ENCODE measurements at places on chromosomes 4 and X.

DNA sequence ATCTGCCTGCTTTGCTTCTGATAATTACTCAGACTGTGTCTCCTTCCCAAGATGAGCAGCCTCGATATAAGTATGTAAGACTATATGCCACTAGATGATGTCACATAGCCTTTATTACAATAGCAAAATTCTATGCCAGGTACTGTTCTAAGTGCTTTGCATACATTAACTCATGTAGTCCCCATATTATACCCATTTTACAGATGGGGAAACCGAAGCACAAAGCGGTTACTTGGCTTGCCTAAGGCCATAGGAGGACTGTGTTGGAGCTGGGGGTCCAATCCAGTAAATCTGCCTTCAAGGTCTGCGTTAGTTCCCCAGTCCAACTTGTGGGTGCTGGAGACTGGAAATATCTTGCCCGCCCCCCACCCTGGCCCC lies 826 bp upstream of the SCML1 start:
- no peak for DNase-seq

DNA sequence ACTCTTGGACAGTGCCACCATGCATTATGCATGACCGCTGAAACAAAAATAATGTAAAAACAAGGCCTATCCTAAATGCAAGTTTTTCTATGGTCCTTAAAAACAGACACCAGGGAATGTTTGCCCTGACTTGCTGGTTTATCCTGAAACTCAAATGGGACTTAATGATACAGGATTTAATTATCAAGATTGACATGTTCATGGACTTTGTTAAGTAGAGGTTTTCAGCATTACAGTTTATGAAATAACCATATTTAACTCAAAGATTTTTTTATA lies 1.3 kb downstream of the NFKB1 start:
- no peak for DNase-seq

GRCh38 chr4:57291911-57292310 lies 181.7 kb upstream of the IGFBP7 start:
- no peak for DNase-seq

DNA sequence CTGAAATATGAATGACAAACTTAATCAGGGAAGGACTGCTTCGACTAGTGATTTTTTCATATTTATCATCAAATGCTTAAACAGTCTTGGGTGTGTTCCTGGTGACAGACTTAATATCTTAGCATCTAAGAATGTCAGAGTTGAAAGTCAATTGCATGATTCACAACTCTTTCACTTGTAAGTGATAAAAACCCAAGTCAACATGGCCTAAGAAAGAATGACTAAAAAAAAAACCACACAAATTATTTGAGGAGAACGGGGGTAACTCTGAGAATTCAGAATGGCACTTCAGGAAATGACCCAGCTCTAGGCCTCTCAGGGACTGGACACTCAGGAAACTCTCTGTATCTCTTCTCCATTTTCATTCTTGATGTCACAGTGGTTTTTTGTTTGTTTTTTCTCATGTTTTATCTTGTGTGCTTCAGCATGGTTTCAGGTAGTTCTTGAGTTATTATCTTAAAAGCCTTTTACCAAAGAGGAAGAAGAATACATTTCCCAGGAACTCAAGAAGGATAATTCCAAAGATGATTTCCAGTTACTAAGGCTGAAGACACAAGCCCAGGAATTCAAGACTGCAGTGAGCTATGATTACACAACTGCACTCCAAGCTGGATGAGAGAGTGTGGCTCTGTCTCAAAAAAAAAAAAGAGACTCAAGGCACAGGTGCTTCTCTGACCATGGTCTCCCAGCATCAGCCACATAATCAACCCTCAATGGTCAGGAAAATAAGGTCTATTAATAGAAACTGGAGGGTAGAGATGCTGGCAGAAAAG lies 1697.8 kb upstream of the IGFBP7 start:
- no peak for DNase-seq

DNA sequence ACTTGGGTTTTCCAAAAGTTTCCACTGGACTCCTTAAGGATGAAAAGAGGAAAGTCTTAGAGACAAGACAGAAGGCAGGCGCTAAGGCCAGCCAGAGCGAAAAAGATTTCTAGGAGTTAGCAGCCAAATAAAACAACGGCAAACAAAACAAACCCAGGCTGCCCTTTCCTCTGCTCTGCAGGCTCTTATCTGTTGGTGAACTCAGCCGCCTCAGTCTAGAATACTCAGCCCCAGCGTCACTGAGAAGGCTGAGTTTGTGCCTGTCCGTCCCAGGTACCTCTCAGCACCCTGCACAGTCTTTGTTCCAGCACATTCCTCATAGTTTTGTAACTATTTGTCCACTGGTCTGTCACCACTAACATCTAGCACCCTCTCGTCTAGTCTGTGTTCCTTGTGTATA lies 75.6 kb upstream of the FAM9C start:
- DNase-seq, result no peak

DNA sequence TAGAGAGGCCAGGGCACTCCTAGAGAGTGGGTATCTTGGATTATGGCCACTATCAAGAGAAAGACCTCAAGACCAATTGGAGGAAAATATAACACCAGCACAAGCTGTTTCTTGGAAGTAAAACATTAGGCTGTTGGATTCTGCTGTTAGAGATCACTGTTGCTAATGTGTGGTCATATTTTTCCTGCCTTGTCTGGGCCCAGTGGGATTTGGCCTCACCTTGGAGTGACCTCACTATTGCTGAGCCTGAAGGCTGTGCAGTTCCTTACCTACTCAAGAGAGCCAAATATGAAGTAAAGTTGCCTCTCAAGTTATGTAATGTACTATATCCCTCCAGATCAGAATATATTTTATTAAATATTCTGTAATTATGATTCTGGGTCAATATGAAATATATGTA lies 355.4 kb upstream of the CTSO start:
- no peak for DNase-seq

DNA sequence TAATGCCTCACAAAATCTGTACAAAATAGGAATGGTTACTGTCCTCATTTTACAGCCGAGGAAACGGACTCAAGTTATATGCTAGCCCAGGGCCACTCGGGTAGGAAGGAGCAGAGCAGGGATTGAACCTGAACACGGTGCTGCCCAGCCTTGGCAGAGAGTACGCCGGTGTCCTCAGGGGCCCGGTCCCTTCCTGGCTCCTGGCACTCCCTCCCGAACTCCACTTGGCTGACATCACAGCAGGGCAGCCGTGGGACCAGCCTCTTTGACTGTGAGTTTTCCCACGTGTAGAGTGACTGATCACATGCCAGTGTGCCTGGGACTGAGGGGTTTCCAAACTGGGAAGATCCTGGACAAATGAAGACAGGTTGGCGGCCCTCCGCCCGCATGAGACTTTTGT lies 23.7 kb downstream of the MAN2B2 start:
- no peak for DNase-seq

- DNase-seq, result no peak
Measured at GRCh38 chrX:39811376-39811775, 286.4 kb downstream of the BCOR start.

GRCh38 chrX:8749697-8750096 lies 17.8 kb upstream of the ANOS1 start:
- no peak for DNase-seq

GRCh38 chr4:34046580-34046979 lies 2197.7 kb downstream of the ARAP2 start:
- no peak for DNase-seq

DNA sequence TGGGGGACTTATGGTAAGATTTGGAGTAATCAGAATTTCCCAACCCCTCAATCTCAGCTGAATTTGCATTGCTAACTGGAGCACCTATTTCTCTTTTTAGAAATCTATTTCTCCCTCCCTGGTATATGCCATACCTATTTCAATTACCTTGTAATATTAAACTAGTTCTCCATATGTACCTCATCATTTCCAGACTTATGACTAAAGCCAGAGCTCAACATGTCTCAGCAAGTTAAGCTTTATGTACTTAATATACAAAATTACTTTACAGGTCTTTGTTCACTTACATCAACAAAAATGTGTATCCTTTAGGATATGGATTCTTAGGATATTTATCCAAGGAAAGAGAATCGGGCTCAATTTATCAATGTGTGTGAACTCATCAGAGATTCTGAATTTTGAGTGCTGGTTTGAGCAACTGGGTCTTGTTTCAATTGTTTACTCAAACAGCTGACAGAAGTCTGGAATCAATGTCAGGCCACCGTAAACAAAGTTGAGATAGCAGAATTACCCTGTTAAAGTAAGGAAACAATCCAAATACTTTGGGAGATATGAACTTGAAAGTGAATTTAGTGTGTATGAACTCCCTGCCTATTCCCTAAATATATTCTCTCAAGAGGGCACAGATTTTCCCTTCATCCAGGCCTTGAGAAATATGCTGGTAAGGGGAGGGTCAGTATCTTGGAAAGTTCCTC lies 199.6 kb downstream of the VEGFC start:
- DNase-seq, result no peak

- no peak for DNase-seq
Measured at GRCh38 chrX:45745479-45745878, 544.8 kb upstream of the DIPK2B start.

DNA sequence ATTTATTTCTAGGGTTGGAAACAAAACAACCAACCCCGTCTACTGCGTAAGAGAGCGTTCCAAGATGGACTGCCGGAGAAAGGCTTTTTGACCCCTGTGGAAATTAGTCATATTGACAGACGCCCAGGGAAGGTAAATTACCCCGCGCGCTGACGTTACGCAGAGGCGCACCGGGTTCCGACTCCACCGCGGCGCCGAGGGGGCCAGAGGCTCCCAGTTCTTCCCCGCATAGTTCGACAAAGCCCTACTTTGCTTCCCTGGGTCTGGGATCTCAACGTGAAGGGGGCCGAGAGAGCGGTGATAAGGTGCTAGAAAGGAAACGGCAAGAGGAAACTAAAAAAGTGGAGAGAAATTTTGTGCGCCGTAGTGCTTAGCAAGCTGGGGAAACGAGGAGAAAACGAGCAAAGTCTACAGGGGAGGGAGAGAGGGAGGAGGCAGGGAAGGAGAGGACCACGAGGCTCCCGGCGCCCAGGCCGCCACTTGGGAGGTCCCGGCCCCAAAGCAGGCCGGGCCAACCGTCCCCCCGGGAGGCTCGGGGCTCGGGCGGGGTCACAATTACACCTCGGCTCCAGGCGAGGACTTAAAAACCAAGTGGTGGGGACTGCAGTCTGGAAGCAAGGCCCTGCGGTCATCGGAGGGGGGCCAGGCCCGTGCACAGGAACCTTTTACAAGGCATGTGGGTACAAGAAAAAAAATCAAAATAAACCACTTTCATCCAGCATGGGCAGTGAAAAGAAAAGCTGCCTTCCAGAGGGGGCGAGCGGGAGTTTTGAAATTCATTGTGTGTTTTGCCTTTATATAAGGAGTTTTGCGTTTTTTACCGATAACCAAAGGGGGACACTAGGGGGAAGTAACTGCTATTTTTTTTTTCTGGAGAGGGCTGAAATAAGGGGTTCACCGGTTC lies 13.2 kb downstream of the HAND2 start:
- no peak for DNase-seq

- DNase-seq, result no peak
Measured at GRCh38 chr4:112284662-112285411, 867 bp downstream of the TIFA start.

GRCh38 chrX:2572740-2573139 lies 72.0 kb upstream of the DHRSX start:
- no peak for DNase-seq

DNA sequence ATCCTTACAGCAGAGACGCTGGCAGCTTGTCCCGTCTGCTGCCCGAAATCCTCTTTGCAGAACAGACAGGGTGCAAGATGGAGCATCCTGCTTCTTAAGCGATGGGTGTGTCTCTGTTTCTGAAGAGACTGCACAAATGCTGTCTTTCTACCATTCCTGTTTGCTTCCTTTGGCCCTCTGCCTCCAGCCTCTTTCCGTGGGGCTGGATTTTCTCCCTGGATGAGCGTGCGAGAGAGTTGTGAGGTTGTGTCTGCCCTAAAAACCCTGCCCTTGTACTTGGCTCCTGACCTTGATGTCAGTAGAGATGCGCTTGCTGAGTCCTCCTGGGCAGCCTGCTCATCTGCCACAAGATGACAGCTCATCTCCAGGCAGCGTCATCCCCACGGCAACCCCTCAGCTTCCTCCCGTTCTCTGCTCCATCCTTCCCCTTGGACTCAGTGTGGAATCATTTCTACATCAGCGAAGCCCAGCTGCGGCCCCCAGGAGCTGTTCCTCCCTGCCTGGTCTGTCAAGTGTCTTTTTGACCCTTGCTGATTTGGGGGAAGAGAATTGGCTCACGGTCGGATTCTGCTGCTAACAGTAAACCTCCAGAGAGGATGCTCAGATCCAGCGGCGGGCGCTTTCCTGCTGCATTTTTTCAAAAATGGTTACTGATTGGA lies 246.2 kb downstream of the ASMT start:
- DNase-seq, result no peak

DNA sequence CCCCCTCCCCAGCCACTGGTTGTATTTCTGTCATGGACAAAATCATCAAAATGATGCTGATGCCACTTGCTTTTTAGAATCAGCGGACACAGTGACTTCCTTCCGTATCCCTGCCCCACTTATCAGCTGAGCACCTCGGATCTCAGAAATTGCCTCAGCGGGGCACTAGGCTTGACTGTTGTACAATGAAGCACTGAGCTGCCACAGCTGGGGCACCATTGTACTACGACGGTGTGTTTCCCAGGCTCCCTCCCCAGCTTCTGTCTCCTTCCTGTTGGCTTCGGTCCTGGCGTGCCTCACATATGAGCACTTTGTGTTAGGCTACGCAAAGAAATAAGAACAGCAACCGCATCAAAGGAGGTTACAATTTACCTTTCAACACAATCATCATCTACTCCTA lies 82.4 kb downstream of the F11 start:
- no peak for DNase-seq

GRCh38 chrX:154116426-154117211 lies 19.1 kb upstream of the MECP2 start:
- no peak for DNase-seq

DNA sequence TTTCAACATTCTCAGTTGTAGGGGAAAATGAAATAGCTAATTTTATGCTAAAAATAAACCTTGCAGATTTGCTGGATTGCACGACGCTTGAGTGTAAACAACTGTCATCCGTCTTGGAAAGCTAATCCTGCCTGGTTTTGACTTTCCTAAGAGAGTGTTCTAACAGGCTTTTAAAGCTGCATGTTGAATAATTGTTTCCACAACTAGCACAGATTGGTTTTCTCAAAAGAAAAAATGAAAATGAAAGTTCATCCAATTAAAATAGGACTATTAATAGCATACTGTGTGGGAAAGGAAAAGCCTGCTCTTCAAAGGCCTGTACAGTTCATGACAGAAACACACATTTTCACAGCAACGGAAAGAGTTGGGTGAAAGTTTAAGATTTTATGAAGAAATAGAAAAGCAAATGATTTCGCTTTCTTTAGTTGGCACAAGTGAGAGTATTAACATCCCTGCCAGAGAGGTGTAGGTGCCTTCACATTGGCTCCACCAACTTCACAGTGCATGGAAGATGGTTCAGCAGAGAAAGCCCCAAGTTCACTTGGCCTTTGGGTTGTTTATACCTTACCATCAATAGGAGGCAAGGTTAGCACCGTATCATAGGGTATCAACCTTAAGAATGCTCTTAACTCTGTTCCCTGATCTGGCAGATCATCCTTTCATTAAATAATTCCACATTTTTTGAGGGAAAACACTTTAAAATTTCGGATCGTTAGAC lies 140.0 kb upstream of the GUCY1A1 start:
- DNase-seq, result no peak

All from AG04450 (cell line).